ENCODE measurements at places on chromosomes 16 and 17.

DNA sequence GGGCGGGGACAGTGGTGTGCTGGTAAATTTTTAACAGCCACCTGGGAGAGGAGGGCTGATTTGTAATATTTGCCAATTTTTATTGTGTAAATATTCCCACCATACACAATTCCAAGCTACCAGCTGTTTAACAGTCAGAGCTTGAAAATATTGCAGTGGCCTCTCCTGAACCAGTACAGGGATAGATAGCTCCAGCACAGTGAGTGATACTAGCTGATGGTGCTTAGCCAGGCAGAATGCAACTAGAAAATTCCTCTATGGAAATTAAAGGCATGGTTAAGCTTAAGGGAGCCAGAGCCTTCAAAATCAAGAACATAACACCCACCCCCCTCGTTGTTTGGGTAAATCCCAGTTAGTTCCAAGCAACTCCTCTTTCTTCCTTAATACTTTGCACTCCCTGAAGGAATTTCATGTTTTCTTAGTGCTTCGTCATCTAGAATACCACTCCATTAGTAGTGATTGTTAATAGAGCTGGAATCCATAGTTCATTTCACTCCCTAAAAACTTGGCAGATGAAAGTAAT lies 96.6 kb downstream of the CYB561 start:
- DNase-seq: no peak

DNA sequence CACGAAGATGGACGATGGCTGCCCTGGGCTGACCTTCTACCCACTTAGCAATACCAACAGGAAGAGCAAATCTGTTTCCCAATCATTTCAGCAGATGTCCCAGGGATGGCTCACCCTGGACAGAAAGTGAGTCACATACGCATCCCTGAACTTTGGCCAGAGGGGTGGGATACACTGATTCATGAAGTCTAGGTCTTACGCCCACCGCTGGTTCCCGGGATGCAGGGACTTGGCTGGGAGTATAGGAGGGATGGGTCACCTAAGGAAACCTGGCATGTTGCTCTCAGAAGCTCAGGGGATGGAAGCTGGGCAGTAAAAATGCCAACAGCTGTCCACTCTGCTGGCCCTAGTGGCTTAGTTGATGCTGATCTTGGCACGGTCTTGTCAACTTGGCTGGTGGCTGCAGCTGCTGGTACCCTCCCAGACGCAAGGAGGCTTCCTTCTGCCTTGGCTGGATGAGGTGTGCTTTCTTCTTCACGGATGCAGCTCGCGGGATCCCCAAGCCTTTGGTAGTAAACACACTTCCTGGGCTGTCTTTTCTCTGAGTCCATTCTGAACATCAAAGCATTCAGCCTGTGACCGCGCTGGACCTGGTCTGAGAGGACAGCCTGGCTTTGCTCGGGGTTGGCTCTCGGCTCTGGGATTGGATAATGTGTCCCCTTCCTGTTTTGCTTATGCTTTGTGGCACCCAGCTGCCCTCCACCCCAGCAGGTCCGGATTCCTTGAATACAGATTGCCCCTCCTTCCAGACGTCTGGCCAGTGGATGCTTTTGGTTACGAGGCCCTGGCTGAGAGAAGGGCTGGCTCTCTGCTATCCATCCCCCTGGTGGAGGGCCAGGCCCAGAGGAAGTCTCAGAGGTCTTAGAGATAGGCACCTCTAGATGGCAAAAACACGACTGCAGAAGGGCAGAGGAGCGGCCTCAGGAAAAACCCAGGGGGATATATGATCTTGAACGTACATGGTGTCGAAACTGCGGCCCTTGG lies 71.5 kb downstream of the RAP1GAP2 start:
- DNase-seq: no peak

GRCh38 chr16:27341549-27341948 lies 27.8 kb downstream of the IL4R start:
- peak; percentile 50 for DNase-seq

GRCh38 chr17:38508570-38508950 lies 80.3 kb downstream of the ARHGAP23 start:
- DNase-seq: no peak

- DNase-seq: no peak
These were observed 77.3 kb upstream of the TEKT1 start for GRCh38 chr17:6908807-6909206.

- no peak for DNase-seq
These were observed 18.5 kb upstream of the TOB1 start for GRCh38 chr17:50884439-50885311.

Measured in inflammatory macrophage (primary cell).